Aorta (tissue), 5 donors: ENCODE measurements at places on chromosomes 7 and 10. TPM values are rescaled to one million over a fixed set of nuclear protein-coding genes. Genes with fewer than 3 reads are reported as not detected.

Gene SLC29A4
- total RNA-seq = 0.88 TPM

Gene RPEL1
- total RNA-seq = not detected

Gene FGF8
- total RNA-seq = not detected

- H3K4me3 ChIP-seq = no peak overlapping the region
- H3K4me1 ChIP-seq = peaks cover 2% of the 10 kb centered on the region
- H3K36me3 ChIP-seq = no peaks in the 10 kb centered on the region
- peak overlapping the region; percentile 77 for H3K27ac ChIP-seq
Observed at GRCh38 chr10:77011874-77012811, 625.5 kb downstream of the KCNMA1 start.

DNA sequence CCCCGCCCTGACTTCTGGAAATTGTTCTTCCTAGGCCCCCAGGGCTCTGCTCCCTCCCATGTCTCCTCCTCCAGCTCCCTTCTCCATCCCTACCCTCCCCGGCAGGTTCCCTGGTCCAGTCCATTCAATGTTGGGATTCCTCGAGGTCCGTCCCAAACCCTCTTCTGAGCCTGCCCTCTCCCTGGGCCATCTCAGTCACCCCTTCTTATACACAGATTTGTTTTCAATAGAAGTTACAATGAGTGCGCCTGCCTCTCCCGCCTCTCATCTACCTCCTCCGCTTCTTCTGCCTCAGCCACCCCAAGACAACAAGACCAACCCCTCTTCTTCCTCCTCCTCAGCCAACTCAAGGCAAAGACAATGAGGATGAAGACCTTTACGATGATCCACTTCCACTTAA, 67.9 kb downstream of the OAT start:
- H3K27ac ChIP-seq = no peak overlapping the region
- no peaks in the 10 kb centered on the region for H3K27me3 ChIP-seq
- H3K36me3 ChIP-seq = no peaks in the 10 kb centered on the region
- no peaks in the 10 kb centered on the region for H3K4me1 ChIP-seq

- no peak within 1 kb of the TSS for H3K27ac ChIP-seq
- no peaks in the 10 kb centered on the region for H3K4me1 ChIP-seq
- H3K4me3 ChIP-seq = no peak within 1 kb of the TSS
Observed at GRCh38 chr7:1555813-1556543, at the start of gene TMEM184A. Gene TMEM184A, minus strand, starts transcription at chr7:1556205. Its CDS starts 721 bp downstream, at chr7:1555484.

- no peaks in the 10 kb centered on the region for H3K36me3 ChIP-seq
- no peaks in the 10 kb centered on the region for H3K4me1 ChIP-seq
- no peaks in the 10 kb centered on the region for H3K27me3 ChIP-seq
- H3K4me3 ChIP-seq = no peak overlapping the region
- no peak overlapping the region for H3K27ac ChIP-seq
Observed at GRCh38 chr7:101235050-101235449, 2.6 kb downstream of the CLDN15 start.

DNA sequence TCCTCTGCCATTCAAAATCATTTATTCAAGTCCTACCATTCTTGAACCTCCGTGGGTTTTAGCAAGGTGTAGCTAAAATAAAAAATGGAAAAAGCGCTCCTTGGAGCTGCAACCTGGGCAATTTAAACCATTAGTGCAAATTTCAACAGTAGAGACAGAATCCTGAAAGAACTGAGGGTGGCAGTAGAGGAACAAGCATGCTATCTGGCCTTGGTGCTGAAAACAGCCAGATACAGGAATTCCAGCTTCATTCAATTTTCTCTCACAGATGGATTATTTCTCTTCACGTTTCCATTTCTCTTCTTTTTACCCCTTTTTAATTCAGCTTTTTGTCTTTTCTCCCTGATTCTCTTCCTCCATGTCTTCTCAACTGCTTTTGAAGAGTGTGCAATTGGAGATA, 77.7 kb downstream of the OTUD1 start:
- no peaks in the 10 kb centered on the region for H3K4me1 ChIP-seq
- DNase-seq = no peak
- no peaks in the 10 kb centered on the region for H3K36me3 ChIP-seq
- H3K27ac ChIP-seq = no peak overlapping the region
- H3K4me3 ChIP-seq = no peak overlapping the region
- H3K27me3 ChIP-seq = no peaks in the 10 kb centered on the region
